Spleen (tissue), 13 donors: ENCODE measurements at places on chromosomes 11 and 22. TPM values are rescaled to one million over a fixed set of nuclear protein-coding genes. Genes with fewer than 3 reads are reported as not detected.

GPR83 gene
- total RNA-seq = 0.09 TPM

RFPL3 gene
- not detected for total RNA-seq

CCS gene
- 40.8 TPM for total RNA-seq

KDM4D gene
- 2.2 TPM for total RNA-seq

ROBO4 gene
- total RNA-seq = 96.9 TPM

CFAP300 gene
- total RNA-seq = not detected

TBCEL gene
- 35.6 TPM for total RNA-seq

KRTAP5-1 gene
- total RNA-seq = not detected

VSTM5 gene
- total RNA-seq = not detected

DNA sequence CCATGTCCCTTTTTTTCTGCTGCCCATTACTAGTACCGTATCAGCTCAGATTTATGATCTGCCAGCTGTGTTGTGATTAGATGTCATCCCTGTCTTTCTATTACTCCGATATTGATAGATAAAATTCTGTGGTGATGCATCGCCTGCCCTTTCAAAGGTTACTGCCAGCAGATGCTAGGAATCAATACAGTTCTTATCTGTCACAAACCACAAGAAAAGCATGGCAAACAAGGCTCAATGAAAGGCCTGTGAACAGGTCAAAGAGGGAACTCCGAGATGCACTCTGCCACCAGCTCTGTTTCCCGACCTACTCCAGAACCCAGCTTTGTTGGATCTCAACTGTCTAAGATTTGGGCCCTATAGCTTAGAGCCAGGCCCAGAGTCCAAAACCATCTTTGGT lies 246.0 kb downstream of the CADM1 start:
- no peak overlapping the region for H3K4me3 ChIP-seq
- no peaks in the 10 kb centered on the region for H3K36me3 ChIP-seq
- no peaks in the 10 kb centered on the region for H3K4me1 ChIP-seq
- DNase-seq = no peak
- H3K27ac ChIP-seq = no peak overlapping the region
- no peaks in the 10 kb centered on the region for H3K27me3 ChIP-seq

- no peaks in the 10 kb centered on the region for H3K27me3 ChIP-seq
- H3K4me3 ChIP-seq = no peak overlapping the region
These were observed 30.0 kb downstream of the NNMT start for GRCh38 chr11:114326151-114326550.

GRCh38 chr11:124195189-124195734 lies 12.1 kb downstream of the OR10D3 start:
- H3K27ac ChIP-seq = no peak overlapping the region
- no peak overlapping the region for H3K4me3 ChIP-seq
- no peaks in the 10 kb centered on the region for H3K27me3 ChIP-seq
- no peaks in the 10 kb centered on the region for H3K36me3 ChIP-seq
- H3K4me1 ChIP-seq = no peaks in the 10 kb centered on the region
- DNase-seq = no peak

GRCh38 chr11:74490941-74491340 lies 2.6 kb downstream of the LIPT2 start:
- H3K36me3 ChIP-seq = no peaks in the 10 kb centered on the region
- H3K4me3 ChIP-seq = no peak overlapping the region
- H3K4me1 ChIP-seq = peaks cover 25% of the 10 kb centered on the region
- DNase-seq = no peak
- no peaks in the 10 kb centered on the region for H3K27me3 ChIP-seq
- no peak overlapping the region for H3K27ac ChIP-seq

DNA sequence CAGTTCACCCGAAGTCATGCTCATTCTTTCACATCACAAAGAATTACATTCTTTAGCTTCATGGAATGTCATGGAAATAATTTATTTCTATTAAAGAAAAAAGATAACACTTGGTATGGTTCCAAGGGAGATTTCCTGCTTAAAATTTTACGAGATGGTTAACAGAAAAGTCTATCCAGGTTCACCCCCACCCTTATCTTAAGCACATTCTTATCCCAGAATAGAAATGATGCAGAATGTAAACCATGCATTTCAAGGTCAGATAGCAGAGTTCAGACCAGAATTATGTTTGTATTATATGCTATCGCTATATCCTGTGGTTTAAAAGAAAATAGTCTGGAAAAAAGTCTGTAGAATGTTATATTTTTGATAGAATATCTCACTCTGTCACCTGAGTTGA lies 58.7 kb downstream of the GAS2 start:
- no peak for DNase-seq
- H3K4me1 ChIP-seq = no peaks in the 10 kb centered on the region
- H3K36me3 ChIP-seq = no peaks in the 10 kb centered on the region
- no peak overlapping the region for H3K4me3 ChIP-seq
- no peak overlapping the region for H3K27ac ChIP-seq

DNA sequence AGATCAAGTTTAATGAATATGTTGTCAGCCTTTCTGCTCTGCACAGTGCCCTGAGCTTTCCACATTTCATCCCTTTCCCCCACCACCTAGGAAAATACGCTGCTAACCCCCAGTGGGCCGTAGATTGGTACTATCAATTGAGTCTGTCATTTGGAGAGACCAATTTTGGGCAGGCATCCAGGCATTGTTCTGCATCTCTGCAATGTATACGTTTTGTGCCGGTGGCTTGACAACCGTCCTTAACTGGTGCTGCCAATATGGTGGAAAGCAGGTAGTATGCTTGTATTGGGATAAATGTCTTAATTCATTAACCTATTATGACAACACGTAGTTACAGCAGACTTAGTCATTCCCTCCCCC lies 1.3 kb downstream of the ELMOD1 start:
- H3K27me3 ChIP-seq = peaks cover 34% of the 10 kb centered on the region
- H3K4me3 ChIP-seq = peak overlapping the region; percentile 63
- DNase-seq = no peak
- H3K4me1 ChIP-seq = peaks cover 29% of the 10 kb centered on the region

- no peaks in the 10 kb centered on the region for H3K4me1 ChIP-seq
- no peak overlapping the region for H3K4me3 ChIP-seq
- no peak overlapping the region for H3K27ac ChIP-seq
- H3K27me3 ChIP-seq = no peaks in the 10 kb centered on the region
These were observed 162.7 kb downstream of the BARX2 start for GRCh38 chr11:129538323-129538722.

DNA sequence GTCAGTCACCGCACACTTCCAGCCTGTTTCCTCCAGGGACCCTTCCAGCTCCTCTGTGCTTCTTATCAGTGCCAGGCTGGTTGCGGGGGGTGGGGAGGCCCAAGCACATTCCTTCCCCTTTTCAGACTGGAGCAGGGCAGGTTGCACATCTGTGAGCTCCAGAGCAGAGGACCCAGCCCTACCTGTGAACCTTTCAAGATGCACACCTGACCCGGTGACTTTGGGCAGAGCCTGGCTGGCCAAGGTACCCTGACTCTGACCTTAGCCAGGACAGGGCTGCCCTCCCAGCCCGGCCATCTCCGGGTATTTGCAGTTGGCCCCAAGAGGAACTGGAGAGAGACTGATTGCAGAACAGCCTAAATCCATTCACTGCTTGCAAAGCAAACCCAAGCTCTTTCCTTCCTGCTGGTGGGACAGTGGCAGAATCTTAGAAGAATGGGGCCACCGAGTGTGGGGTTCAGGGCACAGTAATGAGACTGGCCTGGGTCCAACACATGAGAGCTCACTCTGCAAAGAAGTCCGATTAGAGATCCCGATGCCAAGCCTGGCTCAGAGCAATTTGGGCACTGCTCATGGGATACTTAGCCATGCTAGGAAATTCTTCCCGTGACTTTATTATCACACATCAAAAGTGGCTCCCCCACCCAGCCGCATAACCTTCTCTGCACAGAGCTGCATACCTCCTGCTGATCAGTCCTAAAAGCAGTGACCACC lies 64.7 kb upstream of the CCND1 start:
- H3K27ac ChIP-seq = no peak overlapping the region
- no peaks in the 10 kb centered on the region for H3K27me3 ChIP-seq
- H3K4me1 ChIP-seq = no peaks in the 10 kb centered on the region

DNA sequence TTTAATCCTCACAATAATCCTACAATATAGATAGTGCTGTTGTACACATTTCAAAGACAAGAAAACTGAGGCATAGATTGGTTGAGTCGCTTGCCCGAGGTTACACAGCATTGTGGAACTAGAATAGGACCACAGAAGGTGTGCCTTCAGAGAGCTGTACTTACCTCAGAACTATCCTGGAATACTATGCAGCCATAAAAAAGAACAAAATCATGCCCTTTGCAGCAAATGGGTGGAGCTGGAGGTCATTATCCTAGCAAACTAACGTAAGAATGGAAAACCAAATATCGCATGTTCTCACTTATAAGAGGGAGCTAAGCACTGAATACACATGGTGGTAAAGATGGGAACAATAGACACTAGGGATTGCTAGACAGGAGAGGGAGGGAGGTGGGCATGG lies 15.7 kb upstream of the NAV2 start:
- H3K4me1 ChIP-seq = no peaks in the 10 kb centered on the region
- H3K36me3 ChIP-seq = no peaks in the 10 kb centered on the region
- no peak overlapping the region for H3K4me3 ChIP-seq
- no peak for DNase-seq
- no peaks in the 10 kb centered on the region for H3K27me3 ChIP-seq
- no peak overlapping the region for H3K27ac ChIP-seq

DNA sequence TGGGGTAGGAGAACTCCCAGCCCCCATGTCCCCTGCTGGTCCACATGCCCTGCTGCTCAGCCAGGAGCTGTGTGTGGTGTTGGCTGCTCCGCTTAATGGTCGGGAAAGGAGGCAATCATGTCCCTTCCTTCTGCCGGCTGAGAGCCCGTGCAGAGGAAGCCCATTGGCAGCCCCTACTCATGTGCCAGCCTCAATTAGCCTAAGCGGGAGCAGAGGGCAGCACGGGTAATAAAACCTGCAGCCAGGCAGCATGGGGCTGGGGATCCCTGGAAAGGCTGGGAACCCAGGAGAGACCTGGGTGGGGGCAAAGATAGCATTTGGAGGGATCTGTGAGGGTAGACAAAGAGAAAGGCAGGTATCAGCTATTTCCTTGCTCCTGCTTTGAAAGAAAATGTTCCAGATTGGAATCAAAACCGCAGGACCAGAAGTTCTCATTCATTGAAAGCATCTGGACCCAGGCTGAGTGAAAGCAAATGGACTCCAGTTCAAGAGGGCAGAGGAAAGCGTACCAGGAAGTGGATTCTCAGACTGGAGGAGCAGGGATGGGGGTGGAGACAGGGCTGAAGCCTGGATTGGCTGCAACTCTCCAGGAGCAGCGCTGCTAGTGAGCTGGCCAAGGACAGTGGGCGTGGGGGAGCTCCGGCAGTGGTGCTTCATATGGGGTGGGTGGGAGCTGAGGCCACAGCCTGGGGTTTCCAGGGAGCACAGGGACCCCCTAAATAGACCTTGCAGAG lies 103.4 kb upstream of the NECTIN1 start:
- H3K4me1 ChIP-seq = peaks cover 5% of the 10 kb centered on the region
- H3K27ac ChIP-seq = peak overlapping the region; percentile 19
- no peak overlapping the region for H3K4me3 ChIP-seq
- no peak for DNase-seq
- no peaks in the 10 kb centered on the region for H3K36me3 ChIP-seq
- H3K27me3 ChIP-seq = peaks cover 17% of the 10 kb centered on the region

- H3K27me3 ChIP-seq = no peaks in the 10 kb centered on the region
- H3K4me3 ChIP-seq = no peak overlapping the region
- no peak for DNase-seq
- H3K36me3 ChIP-seq = no peaks in the 10 kb centered on the region
- H3K4me1 ChIP-seq = peaks cover 23% of the 10 kb centered on the region
These were observed 46.9 kb upstream of the NUP160 start for GRCh38 chr11:47895035-47895434.

DNA sequence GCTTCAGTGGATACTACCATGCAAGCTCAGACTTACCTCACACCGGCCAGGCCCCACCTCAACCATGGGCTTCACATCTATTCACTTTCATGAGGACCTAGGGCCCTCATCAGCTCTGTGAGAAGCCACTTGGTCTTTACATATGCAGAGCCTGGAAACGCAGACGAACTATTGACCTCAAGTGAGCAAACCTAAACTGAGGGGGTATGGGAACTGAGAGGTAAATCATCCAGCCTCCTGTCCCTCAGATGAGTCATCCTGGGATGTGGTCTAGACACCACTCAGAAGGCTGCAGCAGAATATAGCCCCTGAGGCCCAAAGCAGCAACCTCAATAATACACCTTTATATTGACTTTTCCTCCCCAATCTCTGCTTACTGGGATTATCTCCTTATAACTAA lies 578.0 kb downstream of the INSC start:
- no peaks in the 10 kb centered on the region for H3K27me3 ChIP-seq
- no peaks in the 10 kb centered on the region for H3K36me3 ChIP-seq
- DNase-seq = no peak
- H3K4me1 ChIP-seq = no peaks in the 10 kb centered on the region

GRCh38 chr22:47205554-47205953 lies 443.1 kb downstream of the TBC1D22A start:
- no peaks in the 10 kb centered on the region for H3K36me3 ChIP-seq
- H3K27ac ChIP-seq = no peak overlapping the region
- no peaks in the 10 kb centered on the region for H3K4me1 ChIP-seq
- no peak for DNase-seq
- no peaks in the 10 kb centered on the region for H3K27me3 ChIP-seq

GRCh38 chr22:17789379-17790200 lies 15.3 kb upstream of the BID start:
- DNase-seq = no peak
- peaks cover 72% of the 10 kb centered on the region for H3K36me3 ChIP-seq
- H3K27me3 ChIP-seq = no peaks in the 10 kb centered on the region

- peaks cover 61% of the 10 kb centered on the region for H3K4me1 ChIP-seq
- DNase-seq = no peak
- peaks cover 100% of the 10 kb centered on the region for H3K36me3 ChIP-seq
- no peaks in the 10 kb centered on the region for H3K27me3 ChIP-seq
- H3K27ac ChIP-seq = peak overlapping the region; percentile 58
- no peak overlapping the region for H3K4me3 ChIP-seq
These were observed 72.8 kb downstream of the FLI1 start for GRCh38 chr11:128766591-128767081.

GRCh38 chr11:34585735-34586487 lies 35.0 kb upstream of the EHF start:
- no peak overlapping the region for H3K4me3 ChIP-seq
- no peak overlapping the region for H3K27ac ChIP-seq
- no peaks in the 10 kb centered on the region for H3K27me3 ChIP-seq
- H3K36me3 ChIP-seq = no peaks in the 10 kb centered on the region
